Panc1 (cell line): ENCODE measurements at places on chromosomes 1 and 21. TPM values are rescaled to one million over a fixed set of nuclear protein-coding genes. Genes with fewer than 3 reads are reported as not detected.

DNA sequence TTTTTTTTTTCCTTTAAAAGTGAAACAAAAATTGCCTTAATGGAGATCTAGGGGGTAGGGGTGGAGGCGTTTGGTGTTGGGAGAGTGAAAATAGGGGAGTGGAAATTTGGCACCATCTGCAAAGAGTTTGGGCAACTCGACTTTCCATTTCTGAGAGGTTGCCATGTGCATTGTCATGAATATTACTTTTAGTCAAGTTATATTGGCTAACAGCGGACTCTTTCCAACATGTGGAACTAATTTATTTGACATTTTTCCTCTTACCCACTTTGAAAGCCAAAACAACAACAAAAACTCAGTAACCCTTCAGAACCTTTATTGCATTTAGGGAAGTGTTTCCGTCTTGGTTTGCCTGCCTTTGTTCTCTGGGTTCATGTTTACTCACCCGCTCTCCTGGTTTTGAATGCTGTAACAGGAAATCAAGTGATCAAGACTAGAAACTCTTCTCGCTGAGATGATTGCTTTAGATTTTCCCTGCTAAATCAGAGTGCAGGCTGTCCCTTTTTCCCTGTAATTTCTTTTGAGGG lies 70.4 kb downstream of the CACHD1 start:
- no peak for DNase-seq

DNA sequence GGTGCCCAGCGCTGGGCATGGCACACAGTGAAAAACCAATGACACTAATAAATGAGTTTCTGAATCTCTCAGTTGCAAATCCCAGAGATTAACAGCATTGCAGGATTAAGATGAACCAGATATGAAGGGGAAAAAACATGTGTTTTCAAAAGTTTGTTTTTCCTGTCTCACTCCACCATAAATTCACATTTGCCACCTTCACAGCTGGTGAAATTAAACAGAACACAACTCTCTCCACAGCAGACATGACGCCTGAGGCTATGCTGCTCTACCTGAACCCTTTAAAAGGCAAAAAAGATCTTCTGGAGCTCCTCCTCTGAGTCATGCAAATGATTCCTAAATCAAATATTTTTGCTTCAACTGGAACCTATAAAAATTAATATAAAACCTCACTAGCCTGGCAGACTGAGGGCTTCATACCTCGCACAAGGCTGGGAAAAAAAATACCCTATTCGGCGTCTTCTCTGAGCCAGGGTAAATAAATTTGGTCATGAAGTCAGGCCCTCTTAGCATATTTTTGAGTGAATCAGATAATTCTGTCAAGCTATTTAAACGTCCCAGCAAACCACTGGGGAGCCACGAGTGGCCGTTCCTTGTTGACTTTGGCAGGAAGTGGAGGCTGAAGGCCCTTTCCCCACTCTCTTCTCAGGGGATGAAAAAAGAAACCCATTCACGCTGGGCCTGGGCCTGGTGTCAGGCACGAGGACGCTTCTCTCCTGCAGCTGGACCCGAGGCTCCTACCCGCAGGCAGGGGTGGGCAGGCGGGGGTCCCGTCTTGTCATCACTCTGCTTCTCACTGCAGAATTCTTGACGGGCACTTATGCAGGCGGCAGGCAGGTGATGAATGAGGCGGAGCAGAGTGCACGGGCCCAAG lies 53.0 kb downstream of the DMRTB1 start:
- no peak for DNase-seq

DNA sequence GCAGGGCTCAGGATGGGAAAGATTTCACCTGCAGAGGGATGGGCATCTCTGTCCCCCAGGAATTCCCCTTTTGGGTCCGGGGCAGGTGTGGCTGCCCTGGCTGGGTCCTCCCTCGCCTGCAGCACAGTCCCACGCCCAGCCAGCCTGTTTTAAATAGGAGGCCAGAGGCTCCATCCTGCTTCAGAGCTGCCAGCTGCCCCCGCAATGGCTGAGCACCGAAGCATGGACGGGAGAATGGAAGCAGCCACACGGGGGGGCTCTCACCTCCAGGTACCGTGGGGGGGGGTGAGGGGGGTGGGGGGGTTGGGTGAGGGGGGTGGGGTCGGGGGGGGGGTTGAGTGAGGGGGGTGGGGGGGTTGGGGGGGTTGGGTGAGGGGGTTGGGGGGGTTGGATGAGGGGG lies 3.6 kb downstream of the SCNN1D start:
- DNase-seq = no peak

C1orf56 gene
- total RNA-seq = 2.7 TPM
